Skeletal muscle cell (primary cell): ENCODE measurements at places on chromosomes 2 and 18.

DNA sequence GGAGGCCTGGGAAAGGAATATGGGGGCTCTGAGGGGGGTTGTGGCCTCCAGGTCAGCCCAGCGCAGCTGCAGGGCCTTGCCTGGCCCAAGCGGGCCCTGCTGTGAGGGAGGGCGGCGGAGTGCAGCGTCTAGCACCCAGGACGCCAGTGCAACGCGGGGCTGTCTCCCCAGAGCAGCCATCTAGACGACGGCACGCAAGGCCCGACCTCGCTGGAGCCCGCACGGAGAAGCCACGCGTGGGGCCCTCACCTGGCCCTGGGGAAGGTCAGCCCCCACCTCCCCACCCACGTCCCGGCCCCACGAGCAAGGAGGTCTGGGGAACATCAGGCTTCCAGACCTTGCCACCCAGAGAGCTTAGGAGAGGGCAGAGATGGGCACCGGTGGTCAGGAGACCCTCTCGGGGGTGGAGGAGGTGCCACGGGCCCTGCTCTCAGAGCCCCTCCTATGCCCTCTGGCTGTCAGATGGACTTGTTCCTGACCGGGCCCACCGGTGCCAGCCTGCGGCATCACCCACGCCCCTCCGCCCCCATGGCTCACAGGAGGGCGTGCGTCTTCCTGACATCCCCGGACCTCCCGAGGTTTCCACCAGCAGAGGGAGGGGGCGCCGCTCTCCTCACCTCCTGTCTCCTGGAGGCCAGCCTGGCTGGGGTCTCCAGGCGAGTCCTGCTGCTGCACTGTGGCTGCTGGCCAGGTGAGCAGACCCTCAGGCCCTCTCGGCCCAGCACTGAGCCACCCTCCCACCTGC lies 17.0 kb downstream of the GPR35 start:
- no peak for DNase-seq

GRCh38 chr2:103153580-103154284 lies 391.9 kb downstream of the TMEM182 start:
- DNase-seq, result no peak

- no peak for DNase-seq
Measured at GRCh38 chr2:142241016-142241415, 110.2 kb upstream of the LRP1B start.

DNA sequence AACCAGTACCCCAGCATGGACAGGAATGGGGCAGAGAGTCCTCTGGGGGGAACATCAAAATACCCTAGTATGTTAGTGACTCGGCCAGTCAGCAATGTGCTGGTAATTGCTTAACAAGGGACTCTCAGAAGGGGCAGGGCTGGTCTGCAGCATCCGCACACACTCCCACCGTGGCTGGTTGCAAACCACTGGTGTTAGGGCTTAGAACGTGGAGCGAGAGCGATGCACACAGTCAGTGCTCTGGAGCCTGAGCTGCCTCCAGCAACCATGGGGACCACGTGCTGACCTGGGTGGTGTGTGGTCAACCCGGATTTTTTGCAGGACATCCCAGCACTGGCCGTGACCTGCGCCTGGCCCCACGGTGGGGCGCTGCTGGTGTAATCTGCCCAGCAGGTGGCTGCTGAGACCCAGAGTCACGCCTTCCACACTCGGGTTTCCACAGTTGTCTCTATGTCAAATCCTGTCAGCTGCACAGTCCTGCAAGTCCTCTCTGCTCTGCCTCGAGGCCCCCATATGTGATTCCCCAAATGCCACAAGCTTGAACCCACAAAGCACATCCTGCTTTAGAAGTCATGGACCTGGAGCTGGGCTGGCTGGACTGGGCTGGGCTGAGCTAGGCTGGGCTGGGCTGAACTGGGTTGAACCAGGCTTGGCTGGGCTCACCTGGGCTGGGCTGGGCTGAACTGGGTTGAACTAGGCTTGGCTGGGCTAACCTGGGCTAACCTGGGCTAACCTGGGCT lies 50.6 kb upstream of the GPC1 start:
- DNase-seq, result peak; percentile 21

GRCh38 chr2:50535971-50536759 lies 495.8 kb downstream of the NRXN1 start:
- peak; percentile 4 for DNase-seq
